ENCODE measurements at places on chromosomes 5 and 9.

GRCh38 chr9:2403701-2404100, 217.9 kb upstream of the VLDLR start:
- no peak for DNase-seq

GRCh38 chr5:119059740-119060255, 11.1 kb upstream of the DMXL1 start:
- no peak for DNase-seq

GRCh38 chr5:148912714-148913398, 86.4 kb downstream of the ADRB2 start:
- no peak for DNase-seq

DNA sequence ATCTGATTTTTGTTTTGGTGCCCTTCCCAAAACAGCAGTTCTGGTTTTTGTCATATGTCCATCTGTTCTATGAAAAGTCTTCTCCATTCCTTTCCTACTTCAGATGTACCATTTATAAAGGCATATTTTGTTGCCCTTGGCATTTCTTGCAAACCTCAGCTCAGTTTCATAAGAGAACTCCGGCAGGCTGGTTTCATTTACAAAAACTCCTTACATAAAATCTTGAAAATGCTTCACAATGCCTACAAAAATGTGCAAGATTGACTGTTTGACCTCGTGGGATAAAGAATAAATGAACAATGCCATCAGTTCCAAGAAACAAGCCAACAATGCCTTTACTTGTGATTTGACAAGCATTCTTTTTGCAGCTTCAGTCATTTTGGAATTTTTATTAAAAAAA, 39.1 kb upstream of the CTNNAL1 start:
- DNase-seq: no peak

- no peak for DNase-seq
These were observed 143.7 kb downstream of the C5orf15 start for GRCh38 chr5:133824661-133825254.

DNA sequence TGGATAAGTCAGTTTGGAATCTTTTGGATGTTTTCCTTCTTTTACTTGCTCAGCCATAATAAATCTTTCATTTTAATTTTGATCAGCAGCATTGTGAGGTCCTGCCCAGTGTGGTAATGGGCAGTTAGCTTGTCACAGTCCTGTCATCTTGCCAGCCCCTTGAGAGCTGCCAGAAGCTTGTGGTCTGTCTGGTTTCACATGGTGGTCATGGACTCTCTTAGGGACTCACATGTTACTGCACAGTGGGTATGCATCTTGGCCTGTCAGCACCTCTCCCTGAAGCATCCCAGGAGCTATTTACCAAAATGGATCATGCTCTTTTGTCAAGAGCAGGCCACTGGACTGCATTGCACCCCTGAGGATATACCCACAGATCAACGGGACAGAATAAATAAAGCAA, 60.3 kb downstream of the DAPK1 start:
- DNase-seq: no peak

DNA sequence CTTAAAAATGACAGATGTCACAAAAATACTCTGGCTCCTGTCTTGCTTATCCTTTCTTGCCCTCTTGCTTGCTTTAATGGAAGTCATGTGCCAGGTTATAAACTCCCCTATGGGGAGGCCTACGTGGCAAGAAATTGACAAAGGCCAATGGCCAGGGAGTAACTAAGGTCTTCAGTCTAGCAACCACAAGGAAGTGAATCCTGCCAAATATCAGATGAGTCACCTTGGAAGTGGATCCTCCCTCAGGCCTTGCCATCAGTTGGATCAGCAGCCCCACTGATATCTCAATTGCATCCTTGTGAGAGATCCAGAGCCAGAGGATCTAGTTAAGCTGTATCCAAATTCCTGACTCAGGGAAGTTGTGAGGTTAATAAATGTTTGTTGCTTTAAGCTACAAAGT, 82.8 kb downstream of the CAAP1 start:
- DNase-seq: no peak

DNA sequence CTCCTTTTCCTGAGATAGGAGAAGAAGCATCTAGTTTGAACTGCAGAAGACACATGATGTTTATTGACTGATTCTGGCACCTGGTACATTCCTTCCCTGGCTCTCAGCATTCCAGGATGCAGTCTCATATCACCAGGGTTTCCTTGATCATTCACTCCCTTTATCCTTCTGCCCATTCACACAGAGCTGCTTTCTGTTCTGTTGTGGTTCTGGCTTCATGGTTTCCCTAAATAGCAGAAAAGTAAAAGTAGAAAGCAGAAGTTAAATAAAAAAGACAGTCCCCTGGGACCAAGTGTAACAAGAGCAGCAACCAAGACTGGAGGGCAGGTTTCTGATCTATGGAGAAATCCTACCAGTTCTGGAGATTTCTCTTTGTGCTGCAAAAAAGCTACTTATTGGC, 3.2 kb downstream of the IFNA8 start:
- no peak for DNase-seq

DNA sequence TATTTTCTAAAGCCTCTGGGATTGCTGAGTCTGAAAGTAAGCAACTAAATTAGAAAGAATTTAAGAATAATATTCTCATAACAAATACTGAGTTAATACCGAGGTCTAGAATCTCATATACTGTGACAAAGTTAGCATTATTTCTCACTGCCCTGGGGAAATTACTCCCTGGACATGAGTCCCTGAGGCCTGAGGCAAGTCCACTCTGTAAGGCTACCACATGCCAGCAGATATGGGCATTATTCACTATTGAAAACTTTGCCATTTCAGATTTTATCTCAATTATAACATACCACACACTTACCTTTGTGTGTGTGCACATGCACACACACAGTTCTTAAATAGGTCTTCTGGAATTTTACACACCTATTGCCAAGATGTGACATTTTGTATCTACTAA, 22.9 kb downstream of the ELL2 start:
- no peak for DNase-seq

DNA sequence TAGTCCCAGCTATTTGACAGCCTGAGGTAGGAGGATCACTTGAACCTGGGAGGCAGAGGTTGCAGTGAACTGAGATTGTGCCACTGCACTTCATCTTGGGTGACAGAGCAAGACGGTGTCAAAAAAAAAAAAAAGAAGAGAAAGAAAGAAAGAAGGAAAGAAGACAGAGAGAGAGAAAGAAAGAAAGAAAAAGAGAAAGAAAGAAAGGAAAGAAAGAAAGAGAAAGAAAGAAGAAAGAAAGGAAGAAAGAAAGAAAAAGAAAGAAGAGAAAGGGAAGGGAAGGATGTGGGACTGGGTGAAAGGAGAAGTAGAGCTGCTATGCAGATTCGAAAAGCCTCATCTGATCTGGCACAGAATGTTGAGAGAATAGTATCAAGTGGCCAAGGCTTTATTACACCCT, 23.7 kb upstream of the SCAMP1 start:
- DNase-seq: no peak

All from nucleus accumbens (tissue), 56 donors.